CD8-positive, alpha-beta memory T cell (primary cell): ENCODE measurements at places on chromosomes 5 and 9. TPM values are rescaled to one million over a fixed set of nuclear protein-coding genes. Genes with fewer than 3 reads are reported as not detected.

The ARL14EPL gene
- not detected for total RNA-seq

The ZNF608 gene
- total RNA-seq, result not detected

The PCDHGA8 gene
- total RNA-seq, result not detected

The ZCCHC7 gene
- 27.1 TPM for total RNA-seq

The EPB41L4B gene
- 0.44 TPM for total RNA-seq

The TAF11L6 gene
- not detected for total RNA-seq

The SLC9A3 gene
- 2.4 TPM for total RNA-seq
